ENCODE measurements at places on chromosomes 5 and 9. TPM values are rescaled to one million over a fixed set of nuclear protein-coding genes. Genes with fewer than 3 reads are reported as not detected.
A peak's percentile ranks its signal among the peaks of the same experiment; 100 is the strongest.

DNA sequence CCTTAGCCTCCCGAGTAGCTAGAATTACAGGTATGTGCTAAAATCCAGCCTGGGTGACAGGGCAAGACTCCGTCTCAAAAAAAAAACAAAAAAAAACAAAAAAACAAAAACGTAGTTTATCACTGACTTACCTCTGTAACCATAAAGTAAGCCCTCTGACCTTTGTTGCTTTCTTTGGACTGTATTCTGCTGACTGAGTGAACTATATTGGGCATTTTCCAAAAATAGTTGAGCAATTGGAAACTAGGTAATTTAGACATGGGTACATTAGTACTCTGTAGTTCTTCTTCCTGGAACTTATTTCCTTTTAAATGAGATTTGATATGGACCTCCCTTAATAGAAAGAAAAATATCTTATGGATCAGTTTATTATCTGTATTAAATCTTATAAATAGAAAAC is 66.6 kb downstream of the ANKHD1 start:
- H3K36me3 ChIP-seq = peaks cover 5% of the 10 kb centered on the region
- H3K4me1 ChIP-seq = no peaks in the 10 kb centered on the region
- no peak overlapping the region for H3K4me3 ChIP-seq
- no peaks in the 10 kb centered on the region for H3K27me3 ChIP-seq
- DNase-seq = no peak

GRCh38 chr5:33271606-33272005 is 169.2 kb upstream of the TARS1 start:
- H3K27ac ChIP-seq = no peak overlapping the region
- no peak for DNase-seq
- H3K4me3 ChIP-seq = no peak overlapping the region
- H3K36me3 ChIP-seq = no peaks in the 10 kb centered on the region

GRCh38 chr9:32300373-32300772 is 84.1 kb upstream of the ACO1 start:
- H3K27ac ChIP-seq = no peak overlapping the region
- no peaks in the 10 kb centered on the region for H3K4me1 ChIP-seq
- H3K36me3 ChIP-seq = no peaks in the 10 kb centered on the region
- no peaks in the 10 kb centered on the region for H3K27me3 ChIP-seq
- no peak overlapping the region for H3K4me3 ChIP-seq

Gene EPB41L4A
- 11.7 TPM for total RNA-seq

DNA sequence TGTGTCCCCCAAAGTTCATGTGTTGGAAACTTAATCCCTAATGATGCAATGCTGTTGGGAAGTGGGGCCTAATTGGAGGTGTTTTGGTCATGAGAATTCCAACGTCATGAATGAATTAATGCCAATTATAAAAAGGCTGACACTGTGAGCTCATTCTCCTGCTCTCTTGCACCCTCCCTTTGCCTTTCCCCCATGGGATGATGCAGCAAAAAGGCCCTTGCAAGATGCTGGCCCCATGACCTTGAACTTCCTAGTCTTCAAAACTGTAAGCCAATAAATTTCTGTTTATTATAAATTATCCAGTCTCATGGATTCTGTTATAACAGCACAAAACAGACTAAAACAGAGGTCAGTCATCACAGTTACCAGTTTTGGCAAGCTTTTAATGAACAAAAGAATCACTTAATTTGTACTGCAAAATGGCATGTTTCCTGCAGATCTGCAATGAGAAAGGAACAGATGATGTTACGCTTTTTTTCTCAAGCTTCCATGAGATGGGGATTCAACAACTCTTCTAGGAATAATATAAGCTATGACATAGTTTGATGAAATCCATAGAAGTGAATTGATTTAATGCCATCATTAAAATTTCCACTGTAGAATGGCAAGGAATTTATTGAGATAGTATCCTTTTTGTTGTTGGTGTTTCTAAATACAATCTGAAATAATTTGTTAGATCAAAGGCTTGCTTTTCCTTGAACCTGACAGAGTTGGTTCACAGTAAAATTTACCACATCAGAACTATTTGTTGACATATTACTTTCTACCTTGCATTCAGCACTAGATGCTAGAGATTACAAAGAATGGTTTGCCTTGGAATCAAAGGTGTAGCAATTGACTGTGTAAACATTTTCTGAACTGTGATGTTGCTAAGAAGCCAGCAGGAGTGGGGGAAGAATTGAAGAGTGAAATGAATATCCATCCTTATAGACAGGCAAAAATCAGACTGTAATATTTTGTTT is 29.3 kb upstream of the RFK start:
- no peak overlapping the region for H3K27ac ChIP-seq
- no peak for DNase-seq
- H3K4me1 ChIP-seq = peaks cover 5% of the 10 kb centered on the region
- H3K27me3 ChIP-seq = no peaks in the 10 kb centered on the region
- no peaks in the 10 kb centered on the region for H3K36me3 ChIP-seq

Gene KCNMB1
- not detected for total RNA-seq

DNA sequence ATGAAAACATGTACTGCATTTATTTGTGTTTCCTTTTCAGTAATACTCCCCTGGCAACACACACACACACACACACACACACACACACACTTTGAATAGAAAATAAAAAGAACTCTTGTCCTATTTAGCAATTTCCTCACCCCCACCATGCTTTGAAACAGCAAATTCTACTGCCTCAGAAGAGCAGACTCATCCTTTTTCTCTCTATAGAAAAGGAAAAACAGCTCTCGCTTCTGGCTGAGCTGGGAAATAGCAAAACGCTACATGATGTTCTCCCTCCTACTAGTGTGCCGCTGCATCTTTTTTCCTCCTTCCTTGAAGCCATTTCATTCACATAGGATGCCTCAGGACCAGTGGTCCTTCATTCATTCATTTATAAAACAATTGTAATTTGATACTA is 453.6 kb downstream of the CSNK1G3 start:
- no peaks in the 10 kb centered on the region for H3K27me3 ChIP-seq
- H3K27ac ChIP-seq = no peak overlapping the region
- DNase-seq = no peak
- no peak overlapping the region for H3K4me3 ChIP-seq
- H3K36me3 ChIP-seq = no peaks in the 10 kb centered on the region

DNA sequence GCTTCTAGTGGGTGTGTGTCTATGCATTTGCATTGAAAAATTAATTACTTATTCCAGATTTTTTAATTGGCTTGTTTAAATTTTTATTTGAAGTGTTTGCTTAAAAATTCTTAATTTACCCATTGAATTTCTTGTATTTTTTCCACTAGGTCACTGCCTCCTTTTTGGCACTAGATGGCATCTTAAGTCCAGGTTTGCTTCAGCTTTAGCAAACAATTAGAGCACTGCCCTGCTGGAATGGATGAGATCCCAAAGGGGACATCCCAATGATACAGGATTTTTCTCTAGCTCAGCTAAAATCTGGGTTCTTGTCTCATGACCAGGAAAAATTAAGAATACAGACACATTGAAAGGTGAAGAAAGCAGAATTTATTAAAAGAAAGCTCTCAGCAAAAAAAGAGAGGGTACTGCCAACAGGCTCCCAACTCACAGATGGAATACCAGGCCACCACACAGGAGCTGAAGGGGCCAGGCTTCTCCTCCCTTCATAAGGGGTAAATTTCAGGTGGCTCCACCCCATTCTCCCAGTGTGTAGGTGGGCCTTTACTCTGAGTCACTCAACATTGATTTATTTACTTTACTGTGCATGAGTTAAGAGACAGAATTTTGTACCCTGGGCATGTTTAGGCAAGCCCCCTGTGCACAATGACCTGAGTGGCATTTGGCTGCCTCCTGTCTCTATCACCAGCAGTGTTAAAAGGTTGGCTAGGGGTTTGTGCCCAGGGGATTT is 532.4 kb downstream of the ANXA1 start:
- no peaks in the 10 kb centered on the region for H3K27me3 ChIP-seq
- no peak overlapping the region for H3K4me3 ChIP-seq
- no peak overlapping the region for H3K27ac ChIP-seq
- H3K4me1 ChIP-seq = no peaks in the 10 kb centered on the region
- no peak for DNase-seq
- H3K36me3 ChIP-seq = peaks cover 5% of the 10 kb centered on the region

Gene REEP5
- total RNA-seq = 113 TPM

GRCh38 chr9:121816845-121817450 is 165.5 kb downstream of the DAB2IP start:
- no peak for DNase-seq
- H3K36me3 ChIP-seq = no peaks in the 10 kb centered on the region
- H3K27me3 ChIP-seq = no peaks in the 10 kb centered on the region

Gene SOX30
- not detected for total RNA-seq

DNA sequence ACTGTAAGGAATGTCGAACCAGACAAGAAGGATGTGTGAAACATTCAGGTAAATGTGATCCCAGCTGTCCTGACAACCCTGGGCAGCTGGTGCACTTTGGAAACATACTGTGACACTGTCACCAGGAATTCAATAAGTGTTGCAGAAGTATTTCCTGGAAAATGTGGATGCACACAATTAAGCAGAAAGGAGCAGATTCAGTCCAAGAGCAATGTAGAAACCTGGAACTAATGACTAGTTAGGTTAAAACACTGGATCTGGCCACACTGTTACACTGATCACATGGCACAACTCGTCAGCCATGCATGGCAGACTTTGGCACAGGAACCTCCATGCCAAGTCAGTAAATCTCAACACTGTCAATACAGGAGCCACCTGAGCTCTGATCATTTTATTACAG is 109.0 kb downstream of the FAM174A start:
- no peak overlapping the region for H3K27ac ChIP-seq
- DNase-seq = no peak
- no peaks in the 10 kb centered on the region for H3K27me3 ChIP-seq
- no peaks in the 10 kb centered on the region for H3K36me3 ChIP-seq

Gene ACOT12
- total RNA-seq = not detected

Gene RUSC2
- 8.3 TPM for total RNA-seq

DNA sequence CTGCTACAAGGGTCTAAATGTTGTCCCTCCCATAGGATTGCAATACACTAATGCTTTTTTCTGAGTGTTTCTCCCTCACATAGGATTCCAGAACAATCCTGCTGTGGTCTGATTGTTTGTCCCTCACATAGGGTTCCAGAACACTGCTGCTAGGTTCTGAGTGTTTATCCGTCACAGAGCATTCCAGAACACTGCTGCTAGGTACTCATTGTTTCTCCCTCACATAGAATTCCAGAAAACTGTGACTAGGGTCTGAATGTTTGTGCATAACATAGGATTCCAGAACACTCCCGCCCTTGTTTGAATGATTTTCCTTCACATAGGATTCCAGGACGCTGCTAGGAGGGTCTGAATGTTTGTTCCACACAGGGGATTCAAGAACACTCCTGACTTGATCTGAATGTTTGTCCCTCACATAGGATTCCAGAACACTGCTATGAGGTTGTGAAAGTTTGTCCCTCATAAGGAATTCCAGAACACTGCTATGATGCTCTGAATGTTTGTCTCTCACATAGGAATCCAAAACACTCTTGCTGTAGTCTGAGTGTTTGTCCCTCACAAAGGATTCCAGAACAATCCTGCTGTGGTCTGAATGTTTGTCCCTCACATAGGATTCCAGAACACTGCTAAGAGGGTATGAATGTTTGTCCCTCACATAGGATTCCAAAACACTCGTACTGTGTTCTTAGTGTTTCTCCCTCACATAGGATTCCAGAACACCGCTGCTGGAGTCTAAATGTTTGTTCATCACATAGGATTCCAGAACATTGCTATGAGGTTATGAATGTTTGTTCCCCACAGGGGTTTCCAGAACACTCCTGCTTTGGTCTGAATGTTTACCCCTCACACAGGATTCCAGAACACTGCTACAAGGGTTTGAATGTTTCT is 213.5 kb downstream of the FOXD4L6 start:
- H3K4me1 ChIP-seq = no peaks in the 10 kb centered on the region
- no peak overlapping the region for H3K27ac ChIP-seq
- H3K4me3 ChIP-seq = no peak overlapping the region
- H3K36me3 ChIP-seq = peaks cover 71% of the 10 kb centered on the region

Gene BTNL9
- not detected for total RNA-seq

Gene HSPB3
- total RNA-seq = not detected

DNA sequence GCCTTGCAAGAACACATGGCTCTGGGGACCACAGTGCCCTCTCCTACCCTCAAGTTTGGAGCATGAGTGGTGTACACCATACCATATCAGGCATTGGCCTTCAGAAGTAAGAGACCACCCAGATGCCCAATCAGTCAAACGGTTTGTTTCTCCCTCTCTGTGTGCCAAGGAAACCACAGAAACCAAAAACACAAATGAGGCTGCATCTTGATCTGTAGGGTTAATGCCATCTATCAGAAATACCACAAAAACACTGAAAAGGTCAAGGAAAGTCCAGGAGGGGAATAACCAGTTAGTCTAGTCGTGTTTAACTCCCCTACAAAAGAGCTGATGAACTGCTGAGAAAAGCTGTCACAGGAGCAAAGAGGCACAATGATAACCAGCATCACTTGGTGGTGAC is 78.4 kb downstream of the INSYN2B start:
- peaks cover 16% of the 10 kb centered on the region for H3K36me3 ChIP-seq
- no peak overlapping the region for H3K4me3 ChIP-seq
- peaks cover 43% of the 10 kb centered on the region for H3K4me1 ChIP-seq
- peak overlapping the region; percentile 38 for H3K27ac ChIP-seq
- H3K27me3 ChIP-seq = no peaks in the 10 kb centered on the region

Gene TAF11L10
- total RNA-seq = not detected

Gene OTP
- not detected for total RNA-seq

Gene PCSK5
- total RNA-seq = 9.9 TPM

DNA sequence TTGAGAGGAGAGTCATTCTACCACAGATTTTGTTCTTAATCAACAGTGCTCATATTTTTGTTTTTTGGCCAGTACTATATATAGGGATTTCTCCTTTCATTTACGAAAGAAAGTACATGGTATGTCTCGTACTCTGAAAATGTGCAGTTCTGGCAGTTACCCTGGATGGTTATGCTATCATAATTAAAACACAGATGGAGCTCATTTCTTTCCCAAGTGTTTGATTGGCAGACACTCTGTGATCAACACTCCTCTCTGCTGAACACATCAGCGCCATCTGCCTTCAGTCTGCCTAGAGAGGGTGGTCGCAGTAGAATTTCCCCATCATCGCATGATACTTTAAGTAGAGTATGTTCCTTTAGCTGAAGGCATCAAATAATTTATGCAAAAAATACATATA is 64.5 kb downstream of the PAM start:
- DNase-seq = no peak
- no peaks in the 10 kb centered on the region for H3K36me3 ChIP-seq
- no peak overlapping the region for H3K4me3 ChIP-seq
- H3K27me3 ChIP-seq = no peaks in the 10 kb centered on the region
- H3K27ac ChIP-seq = no peak overlapping the region
- peaks cover 39% of the 10 kb centered on the region for H3K4me1 ChIP-seq

Gene TBC1D9B
- 114 TPM for total RNA-seq

- no peak overlapping the region for H3K27ac ChIP-seq
- no peak for DNase-seq
These were observed 6.4 kb upstream of the FCHO2 start for GRCh38 chr5:72949481-72949880.

Gene PRRX2
- total RNA-seq = not detected

- H3K4me1 ChIP-seq = no peaks in the 10 kb centered on the region
- H3K4me3 ChIP-seq = no peak overlapping the region
- no peak for DNase-seq
- peaks cover 14% of the 10 kb centered on the region for H3K27me3 ChIP-seq
- H3K36me3 ChIP-seq = no peaks in the 10 kb centered on the region
- H3K27ac ChIP-seq = no peak overlapping the region
These were observed 336.7 kb downstream of the AGTPBP1 start for GRCh38 chr9:85404911-85405565.

GRCh38 chr9:109779711-109780452 is at the start of gene PALM2AKAP2:
Gene PALM2AKAP2, plus strand, starts transcription at chr9:109780198. Its CDS starts 291 bp downstream, at chr9:109780489.
- no peaks in the 10 kb centered on the region for H3K4me1 ChIP-seq
- no peaks in the 10 kb centered on the region for H3K36me3 ChIP-seq
- DNase-seq = no peak
- no peak within 1 kb of the TSS for H3K27ac ChIP-seq
- H3K4me3 ChIP-seq = no peak within 1 kb of the TSS

GRCh38 chr5:36492984-36493654 is 113.3 kb upstream of the SLC1A3 start:
- H3K4me1 ChIP-seq = no peaks in the 10 kb centered on the region
- H3K27ac ChIP-seq = no peak overlapping the region
- peaks cover 17% of the 10 kb centered on the region for H3K27me3 ChIP-seq
- no peak overlapping the region for H3K4me3 ChIP-seq

Gene FAM153A
- total RNA-seq = not detected

Measured in natural killer cell treated with Interleukin-12 subunit alpha and Interleukin-12 subunit beta and Interleukin-15 and Interleukin-18, amount 100 ng/mL, for 72 hours (primary cell).